Stimulated activated CD8-positive, alpha-beta memory T cell treated with anti-CD3 and anti-CD28 coated beads, Interleukin-4, amount 100 ng/mL, for 1 hour (primary cell): ENCODE measurements at places on chromosomes 5 and 9.

DNA sequence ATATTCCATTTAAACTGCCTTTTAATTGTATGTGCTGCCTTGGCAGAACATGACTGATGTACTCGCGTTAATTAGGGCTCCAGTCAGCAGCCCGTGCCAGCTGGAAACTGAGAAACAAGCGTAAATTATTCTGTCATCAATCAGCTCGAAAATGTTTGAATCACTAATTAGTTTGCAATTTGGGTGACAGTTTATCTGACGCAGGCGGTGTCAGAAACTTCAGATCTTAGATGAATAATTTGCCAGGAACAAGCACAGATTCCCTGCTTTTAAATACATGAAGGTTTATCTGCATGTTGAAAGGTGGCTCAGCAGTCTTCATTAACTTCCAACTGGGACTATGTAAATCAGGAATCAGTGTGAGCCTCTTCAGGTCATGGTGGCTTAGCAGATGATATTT lies 176.0 kb upstream of the TLE4 start:
- no peak for DNase-seq

DNA sequence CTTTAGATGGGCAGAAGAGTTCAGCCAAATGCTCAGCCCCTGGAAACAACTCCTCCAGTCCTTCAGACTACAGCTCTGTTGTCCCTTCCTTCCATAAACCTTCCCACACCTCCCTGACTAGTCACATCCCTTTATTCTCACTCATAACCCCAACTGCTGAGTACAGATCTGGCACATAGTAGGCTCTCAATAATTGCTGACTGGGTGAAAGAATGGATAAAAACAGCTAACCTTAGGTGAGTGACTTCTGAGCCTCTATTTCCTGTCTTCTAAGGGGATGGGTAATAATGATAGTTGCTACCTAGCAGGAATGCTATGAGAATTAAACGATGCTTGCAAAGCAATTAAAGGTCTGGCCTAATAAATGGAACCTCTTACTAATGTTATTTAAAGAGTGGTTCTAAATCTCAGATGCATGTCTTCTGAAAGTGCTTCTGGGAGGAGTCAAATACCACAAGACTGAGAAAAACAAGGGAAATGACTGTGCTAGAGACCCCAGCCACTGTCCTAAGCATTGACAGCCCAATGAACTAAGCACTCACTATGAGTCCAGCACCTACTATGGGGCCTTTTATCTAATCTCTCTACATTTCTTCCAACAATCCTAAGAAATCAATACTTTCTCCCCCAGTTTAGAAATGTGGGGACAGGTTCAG lies 2.5 kb upstream of the NR6A1 start:
- no peak for DNase-seq

- DNase-seq, result no peak
These were observed 557 bp downstream of the GNG10 start for GRCh38 chr9:111661802-111662521.

- no peak for DNase-seq
These were observed 14.9 kb upstream of the ADAM19 start for GRCh38 chr5:157590478-157590877.
